ENCODE measurements at places on chromosomes 1 and 21.
A peak's percentile ranks its signal among the peaks of the same experiment; 100 is the strongest.

- DNase-seq: no peak
These were observed 68.5 kb downstream of the GPR88 start for GRCh38 chr1:100606438-100606837.

DNA sequence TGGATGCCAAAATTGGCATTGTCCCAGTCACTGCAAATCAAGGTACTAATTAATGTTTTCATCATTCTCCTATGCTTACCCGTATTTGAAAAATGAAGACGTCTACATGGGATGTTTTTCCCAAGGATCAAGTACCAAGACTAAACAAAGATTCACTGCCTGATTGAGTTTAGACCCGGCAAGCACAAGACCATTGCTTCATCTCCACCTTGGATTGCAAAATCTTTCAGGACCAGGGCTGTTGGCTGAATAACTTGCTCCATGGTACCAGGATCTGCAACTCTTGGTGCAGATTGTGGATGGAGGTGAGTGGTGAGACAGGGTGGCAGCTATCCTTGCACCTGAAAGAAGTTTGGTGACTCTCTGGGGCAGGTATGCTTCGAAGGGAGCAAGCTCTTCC, 122.5 kb upstream of the ETS2 start:
- no peak for DNase-seq

DNA sequence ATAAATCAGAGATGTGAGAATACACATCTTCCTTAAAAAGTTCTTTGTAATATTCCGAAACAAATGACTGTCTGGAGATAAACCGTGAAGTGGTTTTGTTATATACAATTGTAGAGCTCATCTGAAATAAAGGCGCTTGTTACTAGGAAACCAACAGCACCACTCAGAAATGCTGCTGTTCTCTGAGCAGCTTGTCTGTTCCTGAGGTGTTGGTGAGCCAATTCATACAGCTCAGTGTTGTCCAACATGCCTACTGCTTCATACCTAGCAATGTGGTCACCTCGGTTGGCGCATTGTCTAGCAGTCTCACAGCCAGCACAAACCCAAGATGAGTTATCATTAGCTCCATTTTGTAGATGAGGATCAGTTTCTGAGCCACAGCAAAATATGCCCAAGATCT, 44.4 kb downstream of the GFI1 start:
- no peak for DNase-seq

GRCh38 chr1:179930867-179931266, 23.7 kb upstream of the CEP350 start:
- DNase-seq: no peak

- peak; percentile 10 for DNase-seq
These were observed 254.4 kb downstream of the AKT3 start for GRCh38 chr1:243595527-243596210.

GRCh38 chr1:18192182-18192581, 84.6 kb downstream of the IGSF21 start:
- DNase-seq: no peak

- no peak for DNase-seq
These were observed 19.4 kb downstream of the CTXND2 start for GRCh38 chr1:150906329-150906728.

DNA sequence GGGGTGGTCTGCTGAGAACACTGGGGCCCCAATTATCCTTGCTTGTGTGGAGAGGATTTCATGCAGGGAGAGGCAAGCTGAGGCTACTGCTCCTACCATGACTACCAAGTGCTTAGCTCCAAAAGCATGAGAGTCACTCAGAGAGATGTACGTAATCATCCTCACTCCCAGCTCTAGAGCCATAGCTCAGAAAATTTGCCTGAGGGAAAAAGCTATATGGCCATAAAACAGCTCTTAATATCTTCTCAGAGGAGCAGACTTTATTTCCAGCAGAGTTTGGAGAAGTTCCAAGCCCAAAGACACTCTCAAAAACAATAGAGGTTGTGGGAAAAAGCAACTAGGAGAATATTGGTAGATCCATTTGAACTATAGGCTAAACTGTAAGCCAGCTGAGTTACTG, 106.4 kb upstream of the PBX1 start:
- DNase-seq: no peak

- no peak for DNase-seq
These were observed 12.2 kb downstream of the SARS1 start for GRCh38 chr1:109225711-109226445.

GRCh38 chr1:160739098-160739511, at the start of gene SLAMF7:
TSS of gene SLAMF7 (plus strand) at chr1:160739247. CDS start at chr1:160739302, 55 bp downstream.
- DNase-seq: peak; percentile 40
